Activated naive CD8-positive, alpha-beta T cell treated with anti-CD3 and anti-CD28 coated beads, Interleukin-2, amount 50 U/mL, for 24 hours (primary cell): ENCODE measurements at places on chromosomes 2 and 18.

DNA sequence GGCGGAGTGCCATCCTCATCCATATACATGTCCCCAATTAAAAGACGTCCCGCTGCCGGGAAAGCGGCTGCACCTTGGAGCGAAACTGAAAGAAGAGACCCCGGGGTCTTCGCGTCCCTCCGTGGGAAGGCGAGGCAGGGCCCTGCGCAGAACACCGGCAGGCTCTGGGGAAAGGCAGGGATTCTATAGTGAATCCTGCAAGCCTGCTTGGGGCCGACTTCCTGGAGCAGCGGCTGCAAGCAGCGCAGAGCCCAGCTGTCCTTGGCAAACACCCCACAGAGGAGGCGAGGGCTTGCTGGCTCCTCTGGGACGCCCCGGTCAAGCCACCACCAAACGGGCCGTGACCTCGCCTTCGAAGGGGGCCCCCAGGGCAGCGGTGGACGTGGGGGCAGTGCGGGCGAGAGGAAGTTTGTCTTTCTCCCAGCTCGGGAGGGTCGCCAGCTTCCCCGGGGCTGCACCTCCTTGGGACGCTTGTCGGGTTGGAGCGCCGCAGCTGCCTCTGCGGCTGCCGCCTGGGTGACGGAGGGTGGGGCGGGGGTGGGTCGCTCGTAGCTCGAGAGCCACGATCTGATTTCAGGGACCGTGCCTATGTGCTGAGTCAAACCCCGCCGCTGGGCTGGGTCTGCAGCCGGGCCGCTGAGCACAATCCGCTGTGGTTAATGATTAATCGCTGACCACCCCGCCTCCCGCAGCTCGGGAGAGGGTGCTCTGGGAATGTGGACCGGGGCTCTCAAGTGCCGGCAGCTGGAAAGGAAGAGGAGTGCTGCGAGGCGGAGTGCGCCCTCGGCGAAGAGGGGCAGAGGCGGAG lies 486 bp upstream of the GPR39 start:
- no peak for DNase-seq

GRCh38 chr2:150274108-150274507 lies 213.4 kb downstream of the RND3 start:
- DNase-seq = no peak

- no peak for DNase-seq
These were observed 2.8 kb upstream of the RAB31 start for GRCh38 chr18:9705183-9705829.

- no peak for DNase-seq
These were observed 644.2 kb upstream of the SETBP1 start for GRCh38 chr18:44036501-44036900.

DNA sequence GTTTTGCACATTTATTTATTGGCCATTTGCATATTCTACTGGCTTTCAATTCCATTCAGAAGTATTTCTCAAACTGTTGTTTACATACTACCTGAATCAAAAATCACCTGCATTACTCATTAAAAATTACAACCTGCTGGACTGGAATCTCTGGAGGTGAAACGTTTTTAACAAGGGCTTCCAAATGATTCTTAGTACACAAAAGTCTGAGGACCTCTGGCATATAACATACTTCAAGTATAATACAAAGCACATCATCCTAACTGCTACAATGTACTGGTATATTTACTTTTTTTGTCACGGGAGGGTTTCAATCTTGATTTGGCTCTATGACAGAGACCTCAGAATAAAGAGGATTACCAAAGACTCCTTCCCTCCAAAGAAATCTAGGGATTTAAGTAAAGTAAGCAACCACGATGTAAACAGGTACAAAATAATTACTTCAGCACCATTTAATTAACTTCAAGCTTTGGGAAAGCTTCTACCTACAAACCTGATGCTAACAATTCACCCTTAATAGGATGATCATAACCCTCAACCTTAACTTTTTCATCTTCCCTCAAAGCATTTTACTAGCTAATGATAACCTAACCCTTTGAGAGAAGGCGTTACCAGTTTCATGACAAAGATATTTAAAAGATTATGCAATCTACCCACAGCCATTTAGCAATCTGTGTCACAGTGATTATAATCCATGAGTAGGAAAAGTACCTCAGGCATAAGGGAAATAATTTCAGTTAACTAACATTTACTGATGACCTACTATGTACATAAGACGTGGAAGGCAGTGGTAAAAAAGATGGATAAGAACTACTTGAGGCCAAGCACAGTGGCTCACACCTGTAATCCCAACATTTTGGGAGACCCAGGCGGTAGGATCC lies 24.7 kb downstream of the ATAD2B start:
- DNase-seq = no peak

- no peak for DNase-seq
These were observed 162.1 kb downstream of the UBE2E3 start for GRCh38 chr2:181142514-181142913.

DNA sequence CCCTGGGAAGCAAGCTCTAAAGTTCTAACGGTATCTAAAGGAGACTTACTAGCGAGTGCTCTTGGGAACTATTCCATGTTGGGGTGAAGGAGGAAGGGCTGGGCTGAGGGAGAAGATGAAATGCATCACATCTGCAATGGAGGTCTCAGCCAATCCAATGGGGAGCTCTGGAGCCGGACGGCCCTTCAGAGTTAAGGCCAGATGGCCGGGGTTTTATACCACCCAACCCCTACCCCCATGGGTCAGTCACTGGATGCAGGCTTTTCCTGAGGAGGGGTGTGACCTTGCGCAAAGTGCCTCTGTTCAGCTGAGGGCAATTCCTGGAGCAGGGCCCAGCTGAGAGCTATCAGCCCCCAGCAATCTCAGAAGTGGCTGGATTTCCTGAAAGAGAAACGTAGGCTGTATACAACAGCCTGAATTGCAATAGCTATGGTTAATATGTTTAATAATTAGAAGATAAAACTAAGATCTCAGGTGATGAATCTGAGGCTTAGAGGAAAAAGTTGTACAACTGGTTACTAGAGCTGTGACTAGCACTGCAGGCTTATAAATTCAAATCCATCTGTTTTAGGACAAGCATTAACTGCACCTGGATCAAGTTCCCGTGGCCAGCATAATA lies 21.6 kb downstream of the EIPR1 start:
- no peak for DNase-seq

DNA sequence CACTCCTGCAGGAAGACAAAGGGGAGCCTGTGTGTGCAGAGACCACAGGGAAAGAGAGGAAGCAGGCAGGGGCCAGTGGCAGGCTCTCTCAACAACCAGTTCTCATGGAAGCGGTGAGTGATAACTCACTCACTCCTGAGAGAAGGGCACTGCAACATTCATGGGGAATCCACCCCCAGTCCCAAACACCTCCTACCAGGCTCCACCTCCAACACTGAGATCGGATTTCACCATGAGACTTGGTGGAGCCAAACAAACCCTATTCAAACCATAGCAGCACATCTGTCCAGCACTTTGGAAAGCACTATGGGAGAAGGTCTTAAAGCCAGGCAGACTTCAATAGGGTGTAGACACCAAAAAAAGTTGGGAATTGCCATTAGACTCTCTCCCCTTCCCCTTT lies 345.7 kb upstream of the SPRED2 start:
- no peak for DNase-seq

DNA sequence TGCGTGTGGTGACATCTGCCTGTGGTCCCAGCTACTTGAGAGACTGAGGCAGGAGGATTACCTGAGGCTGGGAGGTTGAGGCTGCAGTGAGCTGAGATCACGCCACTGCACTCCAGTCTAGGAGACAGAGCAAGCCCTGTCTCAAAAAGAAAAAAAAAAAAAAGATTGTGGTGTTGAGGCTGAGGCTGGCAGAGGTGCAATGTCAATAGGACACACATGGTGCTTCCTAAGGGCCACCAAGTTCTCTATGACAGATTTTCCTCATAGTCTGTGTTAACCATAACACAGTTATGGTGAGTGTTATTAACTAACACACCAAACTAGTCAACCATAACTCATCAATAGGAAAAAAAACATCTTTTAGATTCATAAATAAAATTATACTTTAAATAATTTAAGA lies 494.4 kb downstream of the TMX3 start:
- DNase-seq = no peak

- peak; percentile 56 for DNase-seq
These were observed at the start of gene TMEFF2 for GRCh38 chr2:192194866-192195547. TMEFF2 (minus strand) TSS chr2:192194933; CDS start chr2:192194524, 409 bp downstream.

GRCh38 chr2:214545898-214546542 lies 135.2 kb downstream of the VWC2L start:
- no peak for DNase-seq

DNA sequence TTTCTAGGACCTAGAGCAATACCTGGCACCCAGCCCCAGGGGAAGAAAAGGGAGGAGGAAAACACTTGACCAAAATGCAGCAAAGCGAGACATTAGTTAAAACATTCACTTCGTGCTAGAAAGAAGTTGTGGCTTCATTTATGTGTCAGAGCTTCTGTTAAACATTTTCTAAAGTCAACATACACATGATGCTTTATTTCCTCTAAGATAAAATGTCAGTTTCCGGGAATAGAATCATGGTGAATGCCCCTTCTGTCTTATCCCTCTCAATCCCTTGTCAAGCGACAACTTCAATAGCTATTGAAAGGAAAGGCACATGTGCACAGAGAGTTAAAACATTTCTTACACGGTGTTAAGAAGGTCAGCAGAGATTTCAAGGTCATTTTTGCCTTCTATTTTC lies 404.6 kb upstream of the CWC22 start:
- DNase-seq = no peak

DNA sequence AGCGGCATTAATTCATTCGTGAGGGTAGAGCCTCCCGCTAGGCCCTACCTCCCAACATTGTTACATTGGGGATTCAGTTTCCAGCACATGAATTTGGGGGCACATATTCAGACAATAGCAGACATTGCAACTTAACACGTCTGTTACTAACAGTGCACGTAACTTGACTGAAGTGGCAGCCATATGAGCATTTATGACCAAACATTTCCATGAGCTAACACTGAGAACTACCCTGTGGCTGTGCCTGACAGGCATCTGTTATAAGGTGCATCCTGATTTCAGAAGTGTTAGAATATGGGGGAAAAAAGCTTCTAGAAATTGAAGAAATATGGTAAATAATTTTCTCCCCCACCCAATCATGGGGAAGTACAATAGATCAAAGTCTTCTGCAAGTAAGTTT lies 24.5 kb downstream of the MALT1 start:
- DNase-seq = no peak

DNA sequence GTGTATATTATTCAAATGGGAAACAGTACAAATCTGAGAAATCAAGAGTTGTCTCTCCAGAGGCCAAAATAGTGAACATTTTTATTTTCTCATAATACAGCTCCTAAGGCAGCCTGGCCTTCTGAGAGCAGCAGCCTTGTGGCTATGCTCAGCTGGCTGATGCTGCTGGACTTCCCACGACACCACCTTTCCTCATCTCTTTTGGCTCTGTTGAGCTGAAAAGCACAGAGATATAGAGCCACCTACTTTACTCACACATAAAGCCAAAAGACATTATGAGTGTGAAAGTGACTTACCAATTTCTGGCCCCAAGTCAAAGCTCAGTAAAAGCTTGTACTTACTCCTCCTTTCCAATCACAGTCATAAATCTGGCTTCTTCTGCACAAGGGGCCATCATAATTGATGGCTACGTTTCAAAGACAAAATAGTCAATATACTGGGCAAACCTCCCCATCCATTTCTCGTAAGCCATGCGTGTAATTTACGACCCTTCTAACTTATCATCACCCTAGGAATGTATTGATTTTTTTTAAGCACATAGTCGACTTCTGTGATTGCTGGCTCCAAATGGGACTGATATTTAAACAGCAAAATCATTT lies 18.6 kb upstream of the REG3A start:
- DNase-seq = no peak

DNA sequence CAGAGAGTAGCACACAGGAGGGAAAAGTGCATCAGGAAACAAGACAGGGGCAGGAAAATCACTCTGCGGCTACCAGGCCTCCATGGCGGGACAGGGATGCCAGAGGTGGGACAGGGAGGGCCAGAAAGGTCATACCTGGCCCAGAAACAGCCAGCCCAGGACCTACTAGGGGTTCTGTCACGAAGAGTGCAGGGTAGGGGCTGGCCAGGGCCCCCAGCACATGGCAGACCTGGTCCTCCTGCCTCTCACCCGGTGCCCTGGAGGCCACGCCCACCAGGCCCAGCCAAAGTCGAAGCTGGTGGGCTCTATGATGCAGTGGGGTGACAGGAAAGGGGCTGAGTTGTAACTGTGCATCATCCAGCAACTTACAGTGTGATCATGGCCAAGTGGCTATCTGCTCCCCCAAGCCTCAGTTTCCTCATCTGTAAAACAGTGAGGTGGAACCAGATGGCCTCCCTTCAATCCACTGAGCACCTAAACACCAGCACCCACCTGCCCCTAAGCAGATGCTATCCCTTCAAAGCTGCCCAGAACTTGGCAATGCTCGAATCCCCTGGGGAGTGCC lies 10.6 kb downstream of the CYP26B1 start:
- no peak for DNase-seq

DNA sequence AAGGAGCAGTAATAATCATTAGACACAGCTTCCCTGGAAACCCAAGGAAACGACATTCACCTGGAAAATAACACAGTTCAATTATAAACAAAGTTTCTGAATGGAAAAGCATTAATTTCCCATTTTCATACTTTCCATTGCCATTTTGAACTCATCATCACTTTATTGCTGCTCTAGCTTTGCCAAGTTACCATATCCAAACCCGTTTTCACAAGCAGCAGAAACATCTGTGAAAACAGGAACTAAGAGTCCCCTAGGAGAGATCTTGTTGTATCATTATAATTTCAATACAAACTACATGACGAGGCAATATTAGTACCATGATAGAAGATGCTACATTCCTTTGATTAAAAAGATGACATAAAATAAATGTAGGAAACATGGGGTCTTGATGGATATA lies 597.0 kb upstream of the NRXN1 start:
- DNase-seq = no peak

DNA sequence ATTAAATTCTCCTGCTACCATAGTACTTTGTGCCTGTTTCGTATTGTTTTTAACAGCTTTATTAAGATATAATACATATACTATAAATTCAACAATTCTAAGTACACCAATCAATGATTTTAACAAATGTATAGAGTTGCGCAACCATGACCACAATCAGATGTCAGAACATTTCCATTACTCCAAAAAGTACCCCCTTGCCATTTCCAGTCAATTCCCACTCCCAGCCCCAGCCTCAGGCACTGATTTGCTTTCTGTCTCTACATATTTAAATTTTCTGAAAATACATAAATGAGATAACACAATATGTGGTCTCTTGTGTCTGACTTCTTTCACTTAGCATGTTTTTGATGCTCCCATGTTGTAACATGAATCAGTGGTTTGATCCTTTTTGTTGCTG lies 193.9 kb downstream of the FIGN start:
- no peak for DNase-seq

GRCh38 chr2:80852808-80853139 lies 548.2 kb upstream of the LRRTM1 start:
- DNase-seq = no peak
